ENCODE measurements at places on chromosomes 13 and 19. TPM values are rescaled to one million over a fixed set of nuclear protein-coding genes. Genes with fewer than 3 reads are reported as not detected.

The CNFN gene
- 0.20 TPM for polyA plus RNA-seq

The ZNF626 gene
- polyA plus RNA-seq, result 9.0 TPM

The KCNC3 gene
- polyA plus RNA-seq, result not detected

The APC2 gene
- polyA plus RNA-seq, result 0.09 TPM

The DENND1C gene
- not detected for polyA plus RNA-seq

The MEIS3 gene
- polyA plus RNA-seq, result 27.2 TPM

The SOX21 gene
- polyA plus RNA-seq, result not detected

The PODNL1 gene
- polyA plus RNA-seq, result 2.8 TPM

The COG3 gene
- polyA plus RNA-seq, result 28.2 TPM

GRCh38 chr13:80166352-80166751, 174.6 kb downstream of the SPRY2 start:
- no peak for DNase-seq

GRCh38 chr19:12834976-12835757, 788 bp upstream of the RTBDN start:
- no peak for DNase-seq

DNA sequence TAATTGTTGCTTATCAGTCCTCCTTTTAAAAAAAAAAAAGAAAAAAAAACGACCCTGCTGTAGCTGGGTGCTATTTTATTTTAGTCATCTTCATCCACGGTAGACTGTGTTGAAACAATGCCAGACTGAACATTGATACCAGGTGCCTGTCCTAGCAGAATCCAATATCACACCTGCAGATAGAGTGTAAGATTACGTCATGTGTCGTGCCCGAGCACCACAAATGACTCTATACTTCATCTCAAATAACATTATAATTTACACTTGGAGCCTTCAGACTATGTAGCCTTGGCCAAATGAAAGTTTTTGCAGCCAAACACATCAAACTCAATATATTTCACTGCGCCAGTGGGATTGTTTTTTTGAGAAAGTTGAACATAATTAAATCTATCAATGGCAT, 410.6 kb downstream of the FGF9 start:
- no peak for DNase-seq

GRCh38 chr13:80716610-80717081, 375.7 kb upstream of the SPRY2 start:
- no peak for DNase-seq

DNA sequence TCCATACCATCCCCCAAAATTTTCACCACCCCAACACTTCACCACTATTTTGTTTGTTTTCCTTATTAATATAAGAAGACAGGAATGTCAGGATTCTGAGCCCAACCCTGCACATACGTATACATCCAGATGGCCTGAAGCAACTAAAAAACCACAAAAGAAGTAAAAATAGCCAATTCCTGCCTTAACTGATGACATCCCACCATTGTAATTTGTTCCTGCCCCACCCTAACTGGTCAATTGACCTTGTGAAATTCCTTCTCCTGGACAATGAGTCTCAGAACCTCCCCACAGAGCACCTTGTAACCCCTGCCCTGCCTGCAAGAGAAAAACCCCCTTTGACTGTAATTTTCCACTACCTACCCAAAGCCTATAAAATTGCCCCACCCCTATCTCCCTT, 132.5 kb downstream of the ZNF675 start:
- DNase-seq, result no peak

GRCh38 chr13:51804295-51805172, 571 bp upstream of the DHRS12 start:
- no peak for DNase-seq

DNA sequence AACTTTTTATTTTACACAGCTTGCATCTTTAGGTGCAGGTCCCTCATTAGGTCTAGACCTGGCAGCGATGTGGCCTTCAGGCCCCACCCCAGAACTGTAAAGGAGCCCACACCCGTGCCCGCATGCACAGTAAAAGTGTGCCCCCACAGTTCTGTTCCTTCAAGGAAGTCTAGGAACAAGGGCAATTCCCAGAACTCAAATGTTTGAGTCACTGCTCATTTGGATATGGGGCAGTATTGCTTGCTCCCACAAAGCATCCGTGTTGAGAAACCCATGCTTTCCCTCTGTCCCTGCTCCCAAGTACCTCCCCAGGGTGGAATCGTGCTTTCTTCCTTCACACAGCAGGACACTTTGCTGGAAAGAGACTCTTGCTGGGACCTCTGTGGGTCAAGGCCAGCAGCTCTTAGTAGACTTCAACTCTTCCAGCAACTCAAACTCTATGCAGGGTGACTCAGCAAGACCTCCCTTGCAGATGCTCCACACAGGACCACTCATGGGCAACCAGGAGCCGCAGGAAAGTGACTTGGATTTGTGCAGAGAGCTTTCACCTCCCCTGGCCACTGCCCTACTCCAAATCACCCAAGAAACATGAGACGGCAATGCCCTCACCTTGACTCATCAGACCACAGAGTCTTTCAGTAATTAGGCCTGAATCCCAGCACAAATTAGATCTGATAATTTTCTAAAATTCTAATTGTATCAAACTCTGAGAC, 12.3 kb downstream of the SLC7A1 start:
- no peak for DNase-seq

DNA sequence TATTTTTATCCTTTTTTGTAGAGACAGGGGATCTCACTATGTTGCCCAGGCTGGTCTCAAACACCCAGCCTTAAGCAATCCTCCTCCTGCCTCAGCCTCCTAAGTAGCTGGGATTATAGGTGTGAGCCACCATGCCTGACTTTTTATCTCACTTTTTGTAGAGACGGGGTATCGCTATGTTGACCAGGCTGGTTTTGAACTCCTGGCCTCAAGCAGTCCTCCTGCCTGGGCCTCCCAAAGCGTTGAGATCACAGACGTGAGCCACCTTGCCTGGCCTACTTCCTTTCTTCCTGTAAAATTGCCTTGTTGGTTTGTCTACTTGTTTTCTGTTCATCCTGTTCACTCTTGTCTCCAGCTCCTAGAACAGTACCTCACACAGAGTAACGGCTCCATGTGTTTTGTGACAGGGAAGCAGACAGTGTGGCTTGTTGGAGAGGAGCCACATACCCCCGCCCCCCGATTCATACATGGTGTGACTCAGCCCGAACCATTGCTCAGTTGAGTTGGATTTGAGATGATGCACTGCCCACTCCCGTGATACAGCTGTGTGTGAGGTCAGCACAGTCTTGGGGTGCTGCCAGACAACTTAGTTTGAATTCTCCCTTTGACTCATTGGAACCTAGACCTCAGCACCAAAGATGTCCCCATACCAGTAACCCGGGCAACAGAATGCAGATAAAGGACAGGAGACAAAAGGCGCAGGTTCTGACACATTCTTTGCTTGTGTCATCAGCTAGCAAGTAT, 34.2 kb downstream of the GPR42 start:
- peak; percentile 16 for DNase-seq

- no peak for DNase-seq
Measured at GRCh38 chr19:19321141-19321577, 530 bp downstream of the MAU2 start.

- DNase-seq, result no peak
Measured at GRCh38 chr19:7970716-7971448, 27.4 kb upstream of the TIMM44 start.

GRCh38 chr19:7304200-7304599, 10.0 kb upstream of the INSR start:
- DNase-seq, result no peak

DNA sequence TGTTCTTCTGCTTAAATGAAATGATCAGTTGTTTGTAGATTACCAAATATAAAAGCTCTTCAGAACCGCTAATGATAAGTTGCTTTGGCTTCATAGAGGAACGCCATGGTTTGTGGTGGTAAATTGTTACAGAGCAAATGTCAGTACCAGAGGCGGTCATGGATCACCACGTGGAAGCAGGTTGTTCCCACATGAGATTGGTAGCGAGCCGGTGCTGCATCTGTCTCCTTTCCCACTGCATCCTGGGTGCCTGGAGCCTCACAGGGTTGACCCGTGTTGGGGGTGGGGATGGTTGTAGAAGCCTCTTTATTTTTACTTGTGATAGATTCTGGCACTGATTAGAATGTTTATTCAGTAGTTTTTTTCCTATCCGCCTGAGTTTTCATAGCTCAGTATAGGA, 14.7 kb downstream of the GARRE1 start:
- no peak for DNase-seq

DNA sequence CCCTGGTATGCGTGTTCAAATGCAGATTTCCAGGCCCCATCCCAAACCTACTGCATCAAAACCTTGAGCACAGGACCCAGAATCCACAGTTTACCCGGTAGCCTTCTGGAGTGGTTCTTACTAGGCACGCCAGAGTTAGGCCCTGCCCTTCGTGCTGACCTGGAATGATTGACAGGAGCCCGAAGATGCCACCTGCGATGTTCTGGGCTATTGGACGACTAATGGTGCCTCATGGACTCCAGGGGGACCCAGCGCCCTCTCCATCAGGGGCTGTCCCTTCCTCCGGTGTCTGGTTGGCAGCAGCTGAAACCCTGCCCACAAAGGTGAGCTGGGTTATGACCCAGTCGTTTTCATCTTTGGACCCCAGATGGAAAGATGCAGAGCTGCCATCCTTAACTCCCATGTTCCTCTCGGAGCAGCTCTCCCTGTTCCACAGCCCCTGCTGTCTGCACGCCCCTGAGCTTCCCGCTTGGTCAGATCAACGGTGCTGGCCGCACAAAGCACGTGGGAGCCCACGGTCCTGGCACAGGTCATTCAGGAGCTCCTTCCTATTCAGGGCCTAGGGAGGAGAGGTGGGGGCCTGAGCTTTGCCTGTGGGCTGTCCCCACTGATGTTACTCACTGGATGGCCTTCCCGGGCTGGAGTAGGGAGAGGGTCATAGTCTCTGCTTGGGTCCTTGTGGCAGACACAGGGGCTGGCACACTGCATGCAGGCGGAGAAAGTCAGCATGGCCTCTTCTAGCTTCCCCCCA, 65.8 kb downstream of the GPR12 start:
- no peak for DNase-seq

DNA sequence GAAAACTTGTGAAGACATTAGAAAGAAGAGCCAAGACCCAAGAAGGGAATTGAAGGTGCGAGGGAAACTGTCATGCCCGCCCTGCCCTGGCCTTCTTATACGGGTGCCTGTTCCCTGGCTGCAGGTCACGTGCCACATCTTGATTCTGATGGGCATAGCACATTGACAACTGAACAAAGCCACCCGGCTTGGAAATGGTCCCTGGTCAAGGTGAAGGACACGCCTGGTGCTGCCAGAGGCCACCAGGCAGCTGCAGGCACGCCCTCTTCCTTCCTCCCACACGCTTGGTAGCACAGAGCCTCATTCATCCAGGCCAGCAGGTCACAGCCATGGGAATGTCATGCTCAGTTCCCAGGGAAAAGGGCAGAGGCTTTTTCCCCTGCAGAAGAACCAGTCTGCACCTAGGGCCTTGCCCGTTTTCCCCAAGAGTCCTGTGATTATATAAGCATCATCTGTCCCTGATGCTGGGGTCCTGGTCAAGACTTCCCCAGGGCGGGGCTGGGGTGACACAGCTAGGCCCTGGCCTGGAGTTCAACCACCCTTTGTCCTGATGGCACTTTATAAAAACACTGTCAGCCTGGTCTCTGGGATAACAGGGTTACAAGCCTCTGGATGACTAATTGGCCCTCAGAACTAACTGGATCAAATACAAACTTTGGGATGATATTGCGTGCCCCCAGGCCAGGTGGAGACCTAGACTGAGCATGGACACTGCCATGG, 56.0 kb downstream of the CDADC1 start:
- no peak for DNase-seq

DNA sequence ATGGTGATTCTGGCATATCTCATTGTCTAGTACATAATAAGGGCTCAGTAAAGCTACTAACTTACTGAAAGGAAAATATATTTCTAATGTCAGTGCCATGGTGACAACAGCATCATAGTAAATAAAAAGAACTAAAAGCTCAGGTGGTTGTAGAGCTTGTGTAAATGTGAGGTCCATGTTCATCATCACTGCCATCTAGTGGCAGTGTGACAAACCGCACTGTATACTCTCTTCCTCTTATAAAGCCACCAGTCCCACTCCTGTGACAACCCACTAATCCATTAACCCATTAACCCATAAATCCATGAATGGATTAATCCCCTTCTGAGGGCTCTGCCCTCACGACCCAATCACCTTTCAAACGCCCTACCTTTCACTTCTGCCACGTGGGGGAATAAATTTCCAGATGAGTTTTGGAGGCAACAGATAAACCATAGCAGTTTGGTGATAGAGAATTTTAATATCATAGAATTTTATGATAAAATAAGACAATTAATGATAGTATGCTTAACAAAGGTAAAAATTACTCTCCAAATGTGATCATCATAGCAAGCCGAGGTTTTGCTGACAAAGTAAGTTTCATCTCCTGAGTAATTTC, 160.4 kb upstream of the SGCG start:
- DNase-seq, result no peak
